NCI-H1105 (cell line): ENCODE measurements at places on chromosomes 1 and 21.

- DNase-seq: no peak
Observed at GRCh38 chr1:151898519-151898991, 10.8 kb downstream of the THEM4 start.

GRCh38 chr21:34126691-34127090 is 53.3 kb downstream of the MRPS6 start:
- no peak for DNase-seq

DNA sequence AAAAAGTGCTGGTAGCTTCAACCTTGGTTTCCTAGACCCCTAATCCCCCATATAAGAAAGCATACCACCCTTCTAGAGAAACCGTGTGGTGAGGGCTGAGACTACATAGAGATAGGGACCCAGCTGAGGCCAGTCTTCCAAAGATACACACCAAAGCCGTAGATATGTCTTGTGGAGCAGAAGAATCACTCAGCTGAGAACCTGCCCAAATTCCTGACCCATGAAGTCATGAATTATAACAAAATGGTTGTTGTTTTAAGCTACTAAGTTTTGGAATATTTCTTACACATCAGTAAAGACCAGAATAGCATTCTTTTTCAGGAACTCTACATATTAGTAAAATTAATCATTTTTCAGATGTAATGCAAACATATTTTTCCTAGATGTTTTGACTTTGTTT is 3.3 kb upstream of the SNRPE start:
- DNase-seq: no peak

DNA sequence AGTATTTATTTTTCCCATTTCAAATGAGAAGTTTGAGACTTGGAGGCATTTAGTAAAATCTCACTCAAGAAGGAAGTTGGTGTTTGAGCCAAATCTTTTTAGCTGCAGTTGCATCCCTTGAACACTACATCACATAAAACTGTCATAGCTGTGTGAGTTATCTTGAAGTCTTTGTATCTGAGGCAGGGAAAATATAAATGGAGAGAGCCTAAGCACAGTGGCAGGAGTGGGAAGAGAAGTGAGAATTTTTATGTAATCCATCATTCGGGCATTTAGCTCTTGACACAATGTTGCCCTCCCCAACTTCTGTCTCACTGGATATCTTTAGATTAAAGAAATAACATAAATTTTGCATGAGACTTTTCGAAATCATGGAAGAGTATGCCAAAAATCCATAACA is 235.4 kb upstream of the GREM2 start:
- DNase-seq: no peak

GRCh38 chr1:17027403-17027802 is 15.7 kb upstream of the ATP13A2 start:
- DNase-seq: no peak

- no peak for DNase-seq
Observed at GRCh38 chr1:245690156-245690690, 535.4 kb downstream of the KIF26B start.

- no peak for DNase-seq
Observed at GRCh38 chr1:66239834-66240233, 294.1 kb upstream of the SGIP1 start.

- DNase-seq: no peak
Observed at GRCh38 chr1:87202922-87203655, 125.6 kb upstream of the LMO4 start.
